ENCODE measurements at places on chromosomes 7 and 10.

DNA sequence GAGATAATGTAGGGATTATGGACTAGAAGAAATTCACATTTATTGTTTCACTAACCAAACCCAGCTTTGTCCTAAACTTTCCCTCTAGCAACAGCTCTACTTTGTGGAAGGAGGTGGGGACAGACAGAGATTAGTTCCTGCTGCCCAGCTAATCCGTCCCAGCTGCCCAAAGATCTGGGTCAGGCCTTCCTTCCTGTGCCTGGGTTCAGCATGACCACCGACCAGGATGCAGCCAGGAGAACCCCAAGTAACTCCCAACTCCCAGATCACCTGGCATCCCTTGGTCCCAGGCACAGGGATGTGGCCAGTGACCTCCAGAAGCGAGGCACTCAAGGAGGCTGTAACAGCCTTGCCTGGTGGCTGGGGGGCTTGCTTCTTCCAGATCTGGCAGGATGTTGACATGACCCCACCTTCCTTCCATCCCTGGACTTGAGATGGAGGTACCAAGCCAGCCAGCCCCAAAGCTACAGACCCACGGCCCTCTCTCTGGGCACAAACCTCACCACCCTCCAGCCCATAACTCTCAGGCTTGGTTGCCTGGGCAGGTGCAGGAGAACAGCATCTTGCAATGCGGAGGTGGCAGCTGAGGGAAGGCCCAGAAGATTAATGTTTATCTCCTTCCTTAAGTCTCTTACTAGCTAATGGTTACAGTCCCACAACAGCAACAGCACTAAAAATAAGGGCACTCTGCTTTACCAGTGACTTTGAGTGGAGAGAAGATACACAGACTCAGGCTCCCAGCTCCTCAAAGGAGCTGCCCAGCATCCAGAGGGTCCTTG lies 11.1 kb downstream of the CAMK2G start:
- no peak for DNase-seq

DNA sequence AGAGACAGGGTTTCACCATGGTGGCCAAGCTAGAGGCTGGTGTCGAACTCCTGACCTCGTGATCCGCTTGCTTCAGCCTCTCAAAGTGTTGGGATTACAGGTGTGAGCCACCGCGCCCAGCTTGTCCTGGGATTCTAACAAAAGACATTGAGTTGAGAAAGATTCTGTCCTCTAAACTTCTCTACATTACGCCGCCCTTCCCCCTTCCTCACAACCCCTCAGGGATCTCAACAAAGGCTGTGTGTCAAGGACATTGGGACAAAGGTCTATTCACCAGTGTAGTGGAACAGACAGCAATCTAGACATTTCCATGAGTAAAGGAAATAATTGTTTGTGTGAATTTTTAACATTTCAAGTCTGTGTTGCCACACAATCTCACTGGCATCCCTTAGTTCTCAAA lies 68.8 kb upstream of the KIF5B start:
- no peak for DNase-seq

DNA sequence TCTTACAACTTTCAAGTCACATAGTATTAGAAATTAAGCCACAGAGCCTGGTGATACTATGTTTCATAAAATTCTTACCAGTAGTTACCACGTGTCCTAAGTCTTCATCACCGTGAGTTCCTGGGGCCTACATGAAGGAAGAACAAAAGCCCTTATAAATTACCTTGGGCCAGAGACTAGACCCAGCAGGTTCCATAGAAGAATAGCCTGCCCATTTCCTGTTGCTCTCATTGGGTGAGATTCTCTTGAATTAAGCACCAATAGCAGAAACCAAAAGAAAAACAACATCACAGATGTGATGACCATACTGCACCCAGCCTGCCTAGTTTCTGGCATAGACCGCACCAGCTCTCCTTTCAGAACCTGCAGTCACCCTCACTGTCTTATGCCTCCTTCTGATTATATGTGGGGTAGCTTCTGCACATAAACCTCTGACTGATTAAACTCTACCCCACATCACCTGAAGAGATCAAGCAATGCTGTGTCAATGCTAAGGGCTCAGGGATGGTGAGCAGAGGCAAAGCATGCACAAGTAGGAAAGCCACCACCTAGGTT lies 18.0 kb upstream of the SEM1 start:
- DNase-seq: no peak

GRCh38 chr10:49207113-49207512 lies 18.9 kb upstream of the TMEM273 start:
- DNase-seq: no peak

- DNase-seq: no peak
These were observed 113.3 kb downstream of the CYTH3 start for GRCh38 chr7:6159097-6159483.

DNA sequence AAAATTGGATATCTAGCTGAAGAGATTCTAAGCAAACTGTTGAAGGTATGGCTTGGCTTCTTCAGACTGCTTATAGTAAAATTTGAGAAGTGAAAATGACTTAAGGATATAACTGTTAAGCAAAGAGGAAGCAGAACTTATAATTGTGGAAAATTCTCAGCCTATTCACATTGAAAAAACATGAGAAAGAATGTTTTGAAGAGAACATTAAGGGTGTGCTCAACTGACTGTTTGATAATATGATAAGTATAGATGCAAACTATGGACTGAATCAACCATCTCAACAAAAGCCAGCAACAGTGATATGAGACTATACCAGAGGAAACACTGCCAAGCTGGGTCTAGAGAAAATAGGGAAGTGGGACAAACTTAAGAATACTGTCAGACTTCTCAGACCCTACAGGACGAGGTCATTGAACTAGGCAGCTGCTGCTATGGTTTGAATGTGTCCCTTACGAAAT lies 133.1 kb upstream of the PPP1R3A start:
- no peak for DNase-seq
